ENCODE measurements at places on chromosomes 11 and 22.

- DNase-seq, result no peak
Measured at GRCh38 chr11:2099516-2100349, 39.5 kb downstream of the IGF2 start.

- no peak for DNase-seq
Measured at GRCh38 chr11:35425603-35426212, 6.3 kb upstream of the SLC1A2 start.

- no peak for DNase-seq
Measured at GRCh38 chr11:73578592-73579185, 19.2 kb downstream of the FAM168A start.

- no peak for DNase-seq
Measured at GRCh38 chr22:44711690-44712555, 9.9 kb downstream of the PRR5 start.

- no peak for DNase-seq
Measured at GRCh38 chr11:44733877-44734276, 7.1 kb downstream of the TSPAN18 start.

DNA sequence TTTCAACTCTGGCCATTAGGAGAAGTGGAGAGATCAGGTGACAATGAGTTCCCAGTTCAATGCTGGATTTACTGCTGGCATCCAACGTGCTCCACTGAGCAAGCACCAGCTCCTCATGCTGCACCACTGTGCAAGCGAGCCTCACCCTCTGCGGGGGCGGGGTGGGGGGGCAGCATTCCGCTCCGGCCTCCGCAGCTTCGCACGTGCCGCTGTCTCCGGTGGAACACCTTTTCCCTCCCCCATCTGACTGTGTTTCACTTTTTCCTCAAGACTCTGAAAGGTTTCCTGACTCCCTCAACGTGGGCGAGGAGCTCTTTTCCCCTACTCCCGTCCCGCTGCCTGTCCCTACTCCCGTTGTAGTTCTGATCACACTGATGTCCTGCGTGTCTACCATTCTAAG, 835 bp upstream of the RHOD start:
- DNase-seq, result no peak

GRCh38 chr22:37457093-37457893, 28.9 kb downstream of the MFNG start:
- DNase-seq, result no peak

Data from NCI-H446 treated with DMSO at 0.1 percent for 48 hours (cell line).